ENCODE measurements at places on chromosomes 7 and 10.
A peak's percentile ranks its signal among the peaks of the same experiment; 100 is the strongest.

GRCh38 chr10:8041284-8041991 is 13.1 kb upstream of the GATA3 start:
- no peak for DNase-seq

GRCh38 chr7:12569673-12570072 is 847 bp upstream of the SCIN start:
- no peak for DNase-seq

DNA sequence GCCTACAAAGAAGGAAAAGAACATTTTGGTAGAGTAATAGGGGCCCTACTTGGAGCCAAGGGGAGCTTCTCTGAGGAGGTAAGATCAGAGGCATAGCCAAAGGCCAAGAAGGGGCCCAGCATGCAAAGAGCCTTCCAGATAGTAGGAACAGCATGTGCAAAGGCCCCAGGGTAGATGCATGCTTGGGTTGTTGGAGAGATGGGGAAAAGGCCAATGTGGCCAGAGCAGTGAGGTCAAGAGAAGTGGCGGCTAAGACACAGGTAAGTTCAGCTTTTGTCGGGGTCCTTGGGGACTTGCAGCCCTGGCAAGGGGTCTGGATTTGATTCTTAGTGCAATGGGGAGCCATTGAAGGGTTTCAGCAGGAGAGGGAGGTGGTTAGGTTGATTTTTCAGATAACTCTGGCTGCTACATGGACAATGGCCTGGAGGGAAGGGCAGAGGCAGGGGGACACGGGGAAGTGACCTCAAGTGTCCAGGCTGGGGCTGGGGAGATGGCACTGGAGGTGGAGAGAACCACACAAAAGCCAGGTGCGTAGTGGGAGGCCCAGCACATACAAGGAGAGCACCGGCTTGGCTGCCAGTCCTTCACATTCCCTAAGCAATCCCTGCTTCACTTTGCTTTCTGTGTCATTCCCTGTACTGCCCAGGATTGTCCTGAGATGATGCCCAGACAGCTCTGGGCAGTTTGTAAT is 16.5 kb downstream of the GRID1 start:
- no peak for DNase-seq

- DNase-seq = no peak
Measured at GRCh38 chr7:42144604-42145003, 92.4 kb downstream of the GLI3 start.

DNA sequence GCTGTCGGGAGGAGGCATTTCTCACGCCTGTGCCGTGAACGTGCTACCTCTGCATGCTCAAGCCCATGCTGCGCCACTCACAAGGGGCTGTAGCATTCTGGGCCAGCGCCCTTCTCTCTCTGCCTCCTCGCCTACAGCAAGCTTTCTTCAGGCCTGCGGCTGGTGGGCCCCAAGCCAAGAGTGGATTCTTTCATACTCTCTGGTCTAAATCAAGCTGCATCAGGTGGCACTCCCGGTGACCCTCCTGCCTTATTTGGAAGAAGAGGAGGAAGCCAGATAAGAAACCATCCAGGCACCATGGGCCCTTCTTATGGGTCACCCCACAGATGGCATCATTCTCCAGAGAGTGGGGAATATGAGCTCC is 86.7 kb upstream of the DUSP5 start:
- no peak for DNase-seq

GRCh38 chr7:38323156-38323555 is 49.7 kb upstream of the TARP start:
- DNase-seq = no peak

DNA sequence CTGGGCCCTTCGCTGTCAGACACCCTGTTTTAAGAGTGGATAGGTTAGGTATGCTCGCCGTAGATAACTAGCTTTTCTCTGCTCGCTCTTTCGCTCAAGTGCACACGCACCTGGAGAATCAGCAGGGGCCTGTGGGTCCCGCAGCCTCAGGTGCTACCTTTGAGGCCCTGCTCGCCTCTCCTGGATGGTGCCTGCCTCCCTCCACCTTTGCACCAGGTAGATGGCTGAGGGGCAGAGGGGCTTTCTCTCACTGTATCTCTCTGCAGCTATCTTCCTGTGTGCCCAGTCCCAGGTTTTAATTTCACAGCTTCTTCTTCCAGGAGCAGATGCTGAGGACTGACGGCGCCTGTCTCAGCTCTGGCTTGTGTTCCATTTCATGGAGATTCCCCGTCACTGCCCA is 227.9 kb downstream of the TCF7L2 start:
- peak; percentile 25 for DNase-seq

- DNase-seq = no peak
Measured at GRCh38 chr10:76127984-76128589, 696.7 kb downstream of the LRMDA start.

DNA sequence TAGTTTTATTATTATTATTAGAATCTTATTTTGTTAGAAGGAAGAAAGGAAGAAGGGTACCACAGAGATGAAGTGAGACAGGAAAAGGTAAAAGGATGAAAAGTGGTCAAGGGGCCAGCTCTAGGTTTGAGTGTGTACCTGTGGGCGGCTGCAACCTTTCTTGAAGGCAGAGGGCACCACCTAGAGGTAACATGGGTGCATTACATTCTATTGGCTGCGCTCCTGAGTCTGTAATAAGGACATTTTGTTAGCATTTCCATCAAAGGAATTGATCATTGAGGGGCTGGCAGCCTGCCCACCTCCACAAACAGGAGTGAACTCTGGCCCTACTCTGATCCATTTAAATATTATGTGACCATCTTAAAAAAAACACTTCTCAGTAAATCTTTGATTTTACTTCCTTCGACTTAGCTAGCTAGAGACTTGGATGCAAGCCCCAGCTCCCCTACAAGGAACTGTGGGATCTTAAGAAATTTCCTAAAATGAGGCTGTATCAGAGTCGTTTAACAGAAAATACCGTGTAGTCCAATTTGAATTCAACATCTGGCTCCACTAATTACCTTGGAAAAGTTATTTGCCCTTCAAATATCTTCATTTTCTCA is 610.4 kb downstream of the IPMK start:
- no peak for DNase-seq

DNA sequence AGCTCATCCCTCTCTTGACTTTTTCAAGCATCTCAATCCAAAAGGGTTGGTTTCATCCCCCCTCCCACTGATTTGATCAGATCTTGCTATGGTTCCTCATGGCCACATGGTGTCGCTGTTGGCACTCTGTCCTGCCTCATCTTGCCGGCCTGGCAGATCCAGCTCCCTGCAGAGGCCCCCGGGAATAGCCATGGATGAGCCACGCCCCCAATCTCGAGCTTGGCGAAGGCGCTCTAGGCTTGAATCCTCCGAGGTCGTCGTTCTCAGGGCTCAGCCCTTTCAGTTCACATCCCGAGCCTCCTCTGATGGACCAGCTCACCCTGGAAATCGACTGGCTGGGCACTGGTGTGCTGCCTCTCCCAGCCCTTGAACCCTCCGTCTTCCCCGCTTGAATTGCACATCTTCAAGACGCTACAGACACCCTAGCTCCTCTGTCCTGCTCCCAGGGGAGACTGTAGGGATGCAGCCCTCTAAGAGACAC is 628.7 kb downstream of the TYW1 start:
- DNase-seq = peak; percentile 35

DNA sequence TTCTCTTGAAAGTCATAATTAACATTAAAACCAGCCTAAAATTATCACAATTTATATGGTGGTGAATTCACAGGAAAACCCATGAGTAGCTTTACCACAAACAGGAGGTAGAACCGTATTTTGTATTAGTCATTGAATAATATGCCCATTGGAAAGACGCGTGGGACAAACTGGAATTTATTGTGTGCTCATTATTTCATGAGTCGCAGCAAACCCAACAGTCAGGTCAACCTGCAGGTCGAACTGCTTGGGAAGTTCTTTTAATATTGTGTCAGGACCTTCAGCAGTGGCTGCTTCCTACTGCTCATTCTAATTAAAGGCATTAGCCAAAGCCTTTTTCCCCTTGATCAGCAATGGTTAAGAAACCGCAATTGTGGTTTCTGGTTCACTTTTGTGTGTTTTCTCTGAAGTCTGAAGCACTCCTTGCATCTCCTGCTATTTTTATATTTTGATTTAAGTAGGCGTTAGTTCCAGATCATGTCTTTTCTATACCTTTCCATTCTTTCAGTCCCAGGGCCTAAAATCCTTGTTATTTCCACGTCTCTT is 100.1 kb downstream of the RAB11FIP2 start:
- DNase-seq = no peak

DNA sequence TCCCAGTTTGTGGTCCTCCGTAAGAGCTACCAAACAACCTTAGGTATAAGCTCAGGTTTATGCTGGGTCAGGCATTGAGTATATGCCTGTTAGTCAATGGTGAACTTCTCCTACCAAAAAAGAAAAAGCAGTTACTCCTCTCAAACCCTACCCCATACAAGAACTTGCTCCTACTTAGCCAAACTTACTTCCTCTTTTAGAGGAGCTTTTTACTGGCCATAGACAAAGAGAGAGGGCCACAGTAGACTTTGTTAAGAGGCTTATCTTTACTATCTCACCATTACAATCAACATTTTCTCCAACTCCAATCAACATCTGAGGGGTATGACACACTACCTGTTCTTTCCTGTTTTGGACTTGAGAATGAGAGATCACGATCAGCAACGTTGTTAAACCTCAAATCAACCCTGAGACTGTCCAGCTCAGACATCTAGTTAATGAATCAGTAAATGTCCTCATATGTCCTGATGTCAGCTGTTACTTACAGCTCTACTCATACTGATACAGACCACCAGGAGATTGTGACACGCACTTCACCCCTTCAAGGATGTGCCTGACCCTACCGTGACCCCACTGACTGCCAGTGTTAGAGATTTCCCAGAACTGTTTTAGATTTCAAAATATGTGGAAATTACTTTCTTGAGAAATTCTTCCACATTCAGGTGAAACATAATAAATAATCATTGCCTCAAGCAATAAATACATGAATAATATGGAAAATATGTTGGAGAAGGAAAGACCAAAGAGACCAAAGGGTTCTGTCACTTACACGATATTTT is 18.4 kb upstream of the CCDC71L start:
- no peak for DNase-seq

DNA sequence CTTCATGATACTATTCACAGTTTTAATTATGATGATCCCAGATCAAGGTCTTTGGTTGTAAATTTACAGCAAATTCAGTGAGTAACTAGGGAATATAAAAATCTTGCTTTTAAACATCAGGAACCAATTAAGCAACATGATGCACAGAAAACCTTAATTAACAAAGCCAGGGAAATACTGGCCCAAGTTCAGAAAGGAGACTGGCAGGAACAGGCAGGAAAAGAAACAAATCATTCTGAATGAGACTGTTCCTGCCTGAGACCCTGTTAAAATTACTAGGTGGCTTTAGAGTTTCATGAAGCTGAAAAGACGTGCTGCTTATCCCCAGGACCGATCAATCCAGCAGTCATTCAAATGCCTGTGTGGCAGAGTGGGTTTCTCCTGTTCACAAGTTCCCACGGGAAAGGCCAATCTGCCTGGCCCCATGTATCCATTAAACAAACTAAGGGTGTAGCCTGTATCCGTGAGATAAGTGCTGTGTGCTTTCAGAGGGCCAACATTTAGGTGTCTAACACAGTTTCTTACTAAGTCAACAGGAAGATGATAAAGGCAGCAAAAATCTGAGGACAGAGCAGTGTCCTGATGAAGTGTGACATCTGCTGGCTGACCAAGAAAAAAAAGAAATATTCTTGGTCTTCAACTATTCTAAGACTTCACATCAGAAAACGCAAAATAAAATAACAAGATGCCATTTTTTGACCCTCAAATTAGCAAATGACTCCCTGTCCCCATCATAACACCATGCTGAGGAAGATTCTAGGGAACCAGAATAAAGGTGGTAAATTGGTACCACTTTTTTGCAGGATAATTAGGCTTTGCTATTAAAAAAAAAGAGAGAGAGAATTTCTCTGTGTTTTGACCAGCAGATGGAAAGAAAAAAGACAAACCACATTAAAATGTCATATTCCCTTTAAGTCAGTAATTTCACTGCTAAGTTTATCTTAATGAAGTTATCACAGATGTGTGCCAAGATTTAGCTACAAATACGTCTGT is 34.2 kb downstream of the PUS7 start:
- no peak for DNase-seq

GRCh38 chr7:45582868-45583277 is 8.7 kb downstream of the ADCY1 start:
- no peak for DNase-seq

DNA sequence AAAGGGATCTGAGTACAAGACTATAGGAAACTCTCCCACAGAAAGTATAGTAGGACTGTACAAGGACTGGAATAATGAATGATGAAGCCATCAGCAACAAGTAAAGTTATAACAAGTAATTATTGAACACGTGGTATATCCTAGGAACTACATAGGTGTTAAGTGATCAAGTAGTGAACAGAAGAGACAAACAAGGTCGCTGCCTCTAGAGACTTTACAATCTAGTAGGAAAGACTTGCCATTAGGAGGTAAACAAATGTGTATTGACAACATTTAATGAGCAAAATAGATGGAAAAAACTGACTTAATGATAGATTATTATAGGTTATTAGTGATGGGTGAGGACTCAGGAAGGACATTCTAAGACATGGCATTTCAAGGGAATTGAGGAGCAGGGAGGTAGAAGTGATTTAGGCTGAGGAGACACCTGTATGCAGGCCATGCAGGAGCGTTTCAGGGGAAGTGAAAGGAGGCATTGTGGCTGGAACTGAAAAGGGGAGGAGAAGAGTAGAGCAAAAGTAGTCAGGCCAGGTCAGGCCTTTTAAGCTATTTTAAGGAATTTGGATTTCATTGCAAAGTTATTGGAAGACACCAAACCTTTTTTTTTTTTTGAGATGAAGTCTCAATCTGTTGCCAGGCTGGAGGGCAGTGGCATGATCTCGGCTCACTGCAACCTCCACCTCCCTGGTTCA is 8.5 kb upstream of the GLCCI1 start:
- no peak for DNase-seq

DNA sequence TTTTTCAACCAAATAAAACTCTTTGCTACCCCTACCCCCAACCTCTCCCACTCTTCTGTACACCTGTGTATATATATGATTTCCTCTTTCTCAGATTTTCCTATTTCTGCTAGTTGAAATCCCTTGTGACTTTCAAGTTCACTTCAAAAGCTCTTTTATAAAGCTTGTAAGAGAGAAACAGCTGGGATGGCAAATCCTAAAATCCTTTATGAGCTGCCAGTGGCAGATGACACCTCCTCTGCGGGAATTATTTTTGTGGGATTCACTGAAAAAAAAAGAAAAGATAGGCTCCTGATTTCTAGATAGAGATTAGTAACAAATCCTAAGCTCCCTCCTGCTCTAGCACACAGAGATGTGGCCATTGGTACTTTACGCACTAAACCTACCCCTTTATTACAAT is 92.9 kb downstream of the AHR start:
- no peak for DNase-seq

DNA sequence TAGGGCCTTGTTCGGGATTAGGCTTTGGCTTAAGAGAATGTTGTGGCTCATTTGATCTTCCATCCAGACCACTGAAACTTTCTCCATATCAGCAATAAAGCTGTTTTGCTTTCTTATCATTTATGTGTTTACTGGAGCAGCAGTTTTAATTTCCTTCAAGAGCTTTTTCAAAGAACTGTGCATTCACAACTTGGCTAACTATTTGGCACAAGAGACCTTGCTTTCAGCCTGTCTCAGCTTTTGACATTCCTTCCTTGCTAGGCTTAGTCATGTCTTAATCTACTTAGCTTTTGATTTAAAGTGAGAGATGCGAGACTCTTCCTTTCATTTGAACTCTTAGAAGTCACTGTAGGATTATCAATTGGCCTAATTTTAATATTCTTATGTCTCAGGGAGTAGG is 19.1 kb upstream of the AKR1B1 start:
- no peak for DNase-seq

- DNase-seq = no peak
Measured at GRCh38 chr10:35442028-35442427, 105.7 kb downstream of the CCNY start.

- no peak for DNase-seq
Measured at GRCh38 chr7:122758501-122758900, 55.8 kb upstream of the RNF148 start.

All from DMS79 (cell line).